Activated T-cell treated with anti-CD3 and anti-CD28 coated beads, Interleukin-2, amount 50 U/mL, for 4 hours (primary cell): ENCODE measurements at places on chromosomes 2 and 18. TPM values are rescaled to one million over a fixed set of nuclear protein-coding genes. Genes with fewer than 3 reads are reported as not detected.

Gene ANO7
- total RNA-seq, result 0.63 TPM

Gene SNTG2
- total RNA-seq, result 0.98 TPM

Gene IL36B
- not detected for total RNA-seq

Gene DPYSL5
- total RNA-seq, result not detected

Gene C1GALT1C1L
- not detected for total RNA-seq

Gene PRSS56
- total RNA-seq, result not detected

Gene ATIC
- total RNA-seq, result 356 TPM

Gene PPM1B
- 32.2 TPM for total RNA-seq

Gene APCDD1
- total RNA-seq, result not detected

Gene GRB14
- not detected for total RNA-seq

DNA sequence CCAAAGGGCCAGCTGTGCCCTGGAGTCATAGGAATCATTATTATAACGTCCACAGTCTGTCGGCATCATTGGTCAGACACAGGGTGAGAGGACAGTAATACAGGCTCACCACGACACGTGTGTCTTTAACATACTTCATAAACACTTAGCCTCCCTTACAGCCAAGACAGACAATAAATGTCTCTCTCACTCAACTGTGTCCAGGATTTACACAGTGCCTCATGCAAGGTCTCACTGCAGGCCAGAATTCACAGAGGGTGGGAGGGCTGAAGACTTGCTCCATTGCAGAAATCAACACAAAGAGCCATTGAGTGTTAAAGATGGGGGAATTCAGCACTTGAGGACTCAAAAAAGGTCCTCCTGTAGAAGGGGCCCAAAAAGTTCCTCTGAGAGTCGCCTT, 210.5 kb downstream of the BCL2 start:
- no peak for DNase-seq

DNA sequence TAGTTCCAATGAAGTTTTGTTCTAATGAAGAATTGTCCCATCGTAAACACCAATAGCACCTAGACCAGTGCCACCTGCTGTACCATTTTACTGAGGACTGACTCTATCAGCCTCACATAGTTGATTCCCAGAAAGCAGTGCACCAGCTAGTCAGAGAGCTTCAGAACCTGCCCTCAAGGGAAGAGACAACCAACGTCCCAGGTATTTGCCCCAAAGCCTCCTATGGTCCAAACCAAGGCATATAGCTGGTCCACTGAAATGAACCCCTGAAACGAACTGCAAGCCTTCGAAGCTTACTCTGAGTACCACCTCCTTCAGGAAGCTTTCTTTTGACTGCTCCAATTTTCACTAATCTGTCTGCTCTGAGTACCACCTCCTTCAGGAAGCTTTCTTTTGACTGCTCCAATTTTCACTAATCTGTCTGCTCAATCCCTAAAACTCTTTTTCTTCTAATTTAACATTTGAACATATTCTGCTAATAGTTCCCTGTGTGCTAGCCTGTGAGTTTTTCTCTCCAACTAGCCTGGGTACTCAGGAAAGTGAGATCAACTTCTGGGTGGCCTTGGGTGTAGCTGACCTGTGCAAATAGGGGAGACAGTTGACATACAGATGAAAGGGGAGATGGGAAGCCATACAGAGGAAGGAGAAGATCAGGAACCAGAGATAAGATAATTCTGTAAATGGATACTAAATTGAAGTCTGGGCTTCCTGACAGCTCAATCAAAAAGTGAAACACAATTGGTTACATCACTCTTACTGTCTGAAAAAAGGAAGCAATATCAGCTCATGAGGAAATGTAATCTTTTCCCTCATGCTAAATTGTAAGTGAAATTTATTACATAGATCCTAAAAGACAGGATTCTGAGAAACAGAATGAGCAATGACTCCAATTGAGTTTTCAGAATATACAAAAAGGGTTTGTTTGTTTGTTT, 33.5 kb upstream of the EML4 start:
- DNase-seq, result no peak

GRCh38 chr2:191255271-191255670, 10.1 kb downstream of the MYO1B start:
- no peak for DNase-seq

GRCh38 chr18:3848316-3848715, 398.3 kb downstream of the TGIF1 start:
- DNase-seq, result no peak

- no peak for DNase-seq
Observed at GRCh38 chr2:176822060-176822459, 390.5 kb upstream of the HNRNPA3 start.

- no peak for DNase-seq
Observed at GRCh38 chr2:60962528-60962927, 55.0 kb upstream of the PEX13 start.

GRCh38 chr2:119668546-119668945, 10.5 kb upstream of the TMEM177 start:
- DNase-seq, result no peak

DNA sequence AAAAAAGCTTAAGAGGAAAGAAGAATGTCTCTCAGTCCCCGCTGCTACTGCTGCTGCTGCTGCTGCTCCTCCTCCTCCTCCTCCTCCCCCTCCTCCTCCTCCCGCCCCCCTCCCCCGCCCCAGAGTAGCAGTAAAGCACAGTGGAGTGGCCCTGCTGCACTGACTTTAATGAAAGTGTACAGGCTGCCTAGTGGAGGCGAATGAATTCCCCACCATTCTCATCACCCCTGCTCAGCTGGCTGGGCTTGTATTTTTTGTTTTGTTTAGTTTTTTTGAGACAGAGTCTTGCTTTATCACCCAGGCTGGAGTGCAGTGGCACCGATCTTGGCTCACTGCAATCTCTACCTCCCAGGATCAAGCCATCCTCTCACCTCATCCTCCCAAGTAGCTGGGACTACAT, 34.3 kb downstream of the GORASP2 start:
- DNase-seq, result no peak

GRCh38 chr2:36780231-36780839, 83.8 kb downstream of the VIT start:
- DNase-seq, result no peak

GRCh38 chr2:159445307-159445706, 158.8 kb upstream of the WDSUB1 start:
- DNase-seq, result no peak

DNA sequence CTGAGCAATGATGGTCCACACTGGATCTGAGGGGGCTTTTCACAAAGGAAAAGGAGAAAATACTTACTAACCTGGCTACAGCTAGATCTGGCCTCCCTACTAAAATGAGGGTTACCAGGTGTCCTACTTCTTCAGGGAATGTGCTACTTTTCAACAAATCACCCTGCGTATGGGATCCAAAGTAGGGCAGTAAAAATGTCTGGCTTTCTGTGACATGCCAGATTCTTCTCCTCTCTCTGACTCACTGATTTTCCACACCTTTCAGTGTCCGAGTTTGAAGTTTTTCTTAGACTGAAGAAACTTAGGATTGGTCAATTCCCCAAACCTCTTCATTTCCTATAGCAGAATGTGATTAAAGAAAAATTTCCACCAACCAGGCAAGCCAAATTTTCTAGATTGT, 71.2 kb downstream of the SLC8A1 start:
- DNase-seq, result no peak

GRCh38 chr2:231222318-231223000, 24.0 kb downstream of the ARMC9 start:
- DNase-seq, result no peak
